ENCODE measurements at places on chromosomes 1 and 21. TPM values are rescaled to one million over a fixed set of nuclear protein-coding genes. Genes with fewer than 3 reads are reported as not detected.

- no peak for DNase-seq
These were observed at the start of gene CAPN8 for GRCh38 chr1:223665592-223666312. TSS of gene CAPN8 (minus strand) at chr1:223665701. CDS start at chr1:223665646, 55 bp downstream.

DNA sequence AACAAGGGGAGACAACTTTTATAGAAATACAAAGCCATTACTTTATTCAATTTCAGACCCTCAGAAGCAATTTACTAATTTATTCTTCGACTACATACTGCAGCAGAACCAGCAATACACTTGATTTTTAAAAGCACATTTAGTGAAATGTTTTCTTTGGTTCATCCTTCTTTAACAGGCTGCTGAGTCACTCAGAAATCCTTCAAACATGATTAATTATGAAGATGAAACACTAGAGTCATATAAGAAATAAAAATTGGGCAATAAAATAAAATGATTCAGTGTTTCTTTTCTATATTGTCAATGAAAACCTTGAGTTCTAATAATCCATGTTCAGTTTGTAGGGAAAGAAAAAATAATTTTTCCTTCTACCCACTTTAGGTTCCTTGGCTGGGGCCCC, 47.0 kb downstream of the CHML start:
- no peak for DNase-seq

- DNase-seq: no peak
These were observed 53.0 kb downstream of the RERE start for GRCh38 chr1:8764293-8764937.

GRCh38 chr21:8990326-8991087, 1530.9 kb upstream of the TPTE start:
- DNase-seq: peak; percentile 54

Gene ZBTB17
- total RNA-seq: 38.5 TPM

Gene NR1I3
- total RNA-seq: not detected

All from sigmoid colon (tissue), 7 donors.